ENCODE measurements at places on chromosomes 1 and 21.

DNA sequence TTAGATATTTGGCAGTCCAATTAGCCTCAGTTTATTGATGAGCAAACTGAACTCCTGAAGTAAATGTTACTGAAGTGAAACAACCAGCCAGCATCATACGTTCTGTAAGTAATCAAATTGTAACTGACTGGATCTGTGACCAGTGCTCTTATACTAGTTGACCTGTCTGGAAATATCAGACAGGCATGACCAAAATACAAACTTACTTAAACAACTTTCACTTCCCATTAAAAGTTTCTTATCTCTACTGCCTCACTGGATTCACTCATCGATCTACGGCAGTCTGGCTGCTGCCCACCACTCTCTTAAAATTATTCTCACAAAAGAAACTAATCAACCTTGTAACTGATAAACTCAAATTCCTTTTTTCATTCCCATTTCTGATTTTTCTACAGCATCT is 56.4 kb downstream of the WDR3 start:
- DNase-seq, result no peak

DNA sequence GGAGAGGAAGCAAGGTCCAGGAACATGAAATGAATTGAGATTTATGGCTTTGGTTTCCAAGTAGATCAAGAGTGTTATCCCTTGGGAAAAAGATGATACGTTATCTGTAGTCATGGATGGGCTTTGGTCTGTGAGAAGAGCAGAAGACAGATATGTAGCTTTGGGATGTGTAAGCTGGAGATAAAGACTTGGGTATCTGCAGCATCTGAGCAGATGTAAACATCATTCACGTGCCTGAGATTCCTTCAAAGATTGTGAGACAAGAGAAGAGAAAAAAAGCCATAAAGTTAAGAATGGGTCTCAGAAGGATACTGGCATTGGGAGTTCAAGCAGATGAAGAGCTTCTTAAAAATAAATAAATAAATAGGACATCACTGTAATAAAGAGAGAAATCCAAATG is 217.8 kb downstream of the PTPRC start:
- DNase-seq, result no peak

DNA sequence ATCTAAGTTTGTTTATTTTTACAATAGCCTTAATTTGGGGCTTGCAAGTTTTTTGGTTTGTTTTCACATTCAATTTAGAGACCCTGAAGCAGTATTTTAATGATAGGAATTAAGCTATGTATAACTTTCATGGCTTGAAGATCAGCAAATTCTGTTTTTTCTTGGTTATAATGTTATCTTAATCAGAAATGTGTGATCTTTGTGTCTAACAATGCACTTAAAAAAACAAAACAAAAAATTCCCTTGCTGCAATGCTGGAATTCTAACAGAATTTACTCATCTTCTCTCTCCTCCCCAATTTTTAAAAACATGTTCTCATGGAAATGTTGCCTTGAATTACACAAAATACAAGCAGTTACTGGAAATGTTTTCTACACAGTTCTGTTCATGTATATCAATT is 113.1 kb downstream of the OLFML2B start:
- no peak for DNase-seq

DNA sequence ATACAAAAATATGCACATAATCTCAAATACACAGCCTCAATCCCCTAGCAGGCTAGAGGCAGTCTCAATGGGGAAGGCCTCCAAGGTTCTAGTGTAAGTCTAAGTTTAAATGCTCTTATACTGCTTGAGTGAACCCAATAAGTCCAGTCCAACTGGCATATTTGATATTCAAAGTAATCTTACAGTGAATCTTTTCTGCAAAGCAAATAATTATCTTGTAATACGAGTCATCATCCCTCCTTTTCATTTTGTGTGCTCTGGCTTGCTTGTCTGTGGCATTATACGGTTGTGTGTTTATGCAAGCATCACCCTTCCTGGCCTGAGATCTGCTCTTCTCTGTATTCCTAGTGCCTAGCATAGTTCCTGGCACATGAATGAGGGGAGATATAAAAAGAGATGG is 166.9 kb upstream of the HMGB4 start:
- no peak for DNase-seq

DNA sequence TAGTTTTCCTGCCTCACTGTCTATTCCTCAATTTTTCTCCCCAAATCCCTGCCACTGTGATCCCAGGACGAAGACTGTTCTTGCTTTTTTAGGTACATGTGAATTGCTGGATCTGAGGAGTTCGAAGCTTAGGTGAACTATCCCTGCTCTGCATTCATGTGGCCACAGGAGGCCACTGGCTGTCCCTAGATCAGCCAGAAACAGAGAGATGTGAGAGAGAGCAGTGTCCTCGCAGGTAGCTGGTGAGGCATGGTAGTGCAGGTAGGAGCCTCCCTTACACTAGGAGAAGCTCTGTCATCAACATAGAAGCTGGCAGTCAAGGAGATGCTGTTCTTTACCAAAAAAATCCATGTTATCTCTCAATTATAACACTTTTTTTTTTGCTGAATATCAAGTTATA is 71.5 kb downstream of the USP24 start:
- DNase-seq, result no peak

DNA sequence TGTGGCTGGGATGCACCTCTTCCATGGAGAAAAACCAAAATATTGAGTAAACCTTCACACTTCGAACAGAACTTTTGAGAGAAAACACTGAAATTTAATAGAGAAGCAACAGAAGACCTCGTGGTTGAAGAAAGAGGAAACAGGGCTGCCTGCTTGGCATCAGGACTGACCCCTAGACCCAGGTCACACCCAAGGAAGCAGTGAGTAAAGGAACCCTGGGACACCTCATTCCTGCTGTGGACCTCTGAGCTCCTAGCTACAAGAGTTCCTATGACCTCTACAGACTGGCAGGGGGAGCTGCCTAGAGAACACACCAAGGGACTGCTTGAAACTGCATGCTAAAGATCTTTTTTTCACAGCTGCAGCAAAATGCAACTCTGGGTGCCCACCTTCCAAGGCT is 67.8 kb downstream of the FASLG start:
- DNase-seq, result no peak

- DNase-seq, result no peak
These were observed 958 bp downstream of the DDR2 start for GRCh38 chr1:162633081-162633762.

DNA sequence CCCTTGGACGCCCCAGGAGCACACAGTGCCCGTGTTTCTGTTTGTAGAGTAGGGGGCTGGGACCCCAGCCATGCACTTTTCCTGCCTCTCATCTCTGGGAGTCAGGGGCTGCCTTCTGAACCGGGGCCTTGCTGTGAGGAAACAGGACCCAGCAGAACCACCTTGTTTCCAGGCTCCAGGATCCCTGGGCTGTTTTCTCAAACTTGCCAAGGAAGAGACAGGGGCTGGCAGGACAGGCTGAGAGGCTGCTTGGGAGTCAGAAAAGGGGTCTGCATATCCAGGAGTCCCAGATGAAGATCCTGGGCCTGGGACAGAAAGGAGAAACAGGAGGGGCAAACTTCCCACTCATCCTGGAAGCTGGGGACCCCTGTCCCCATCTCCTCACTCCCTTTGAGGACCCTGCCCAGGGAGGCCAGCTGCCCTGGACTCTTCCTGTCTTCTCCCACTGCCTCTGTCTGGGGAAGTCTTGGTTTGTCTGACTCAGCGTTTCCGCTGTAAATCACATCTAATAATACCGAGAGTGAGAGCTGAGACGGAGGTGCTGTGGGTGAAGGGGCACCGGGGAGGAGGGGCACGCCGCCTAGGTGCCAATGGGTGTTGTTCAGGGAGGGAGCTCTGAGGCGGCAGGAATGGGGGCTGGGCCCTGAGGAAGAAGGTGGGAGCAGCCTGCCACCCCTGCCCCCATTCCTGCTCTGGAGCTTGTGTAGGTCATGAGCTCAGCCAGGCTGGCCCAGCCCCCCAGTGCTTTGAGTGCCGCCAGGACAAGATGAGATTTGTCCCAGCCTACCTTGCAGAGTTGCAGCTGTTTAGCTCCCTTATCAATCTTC is 16.7 kb downstream of the POU3F1 start:
- DNase-seq, result no peak

DNA sequence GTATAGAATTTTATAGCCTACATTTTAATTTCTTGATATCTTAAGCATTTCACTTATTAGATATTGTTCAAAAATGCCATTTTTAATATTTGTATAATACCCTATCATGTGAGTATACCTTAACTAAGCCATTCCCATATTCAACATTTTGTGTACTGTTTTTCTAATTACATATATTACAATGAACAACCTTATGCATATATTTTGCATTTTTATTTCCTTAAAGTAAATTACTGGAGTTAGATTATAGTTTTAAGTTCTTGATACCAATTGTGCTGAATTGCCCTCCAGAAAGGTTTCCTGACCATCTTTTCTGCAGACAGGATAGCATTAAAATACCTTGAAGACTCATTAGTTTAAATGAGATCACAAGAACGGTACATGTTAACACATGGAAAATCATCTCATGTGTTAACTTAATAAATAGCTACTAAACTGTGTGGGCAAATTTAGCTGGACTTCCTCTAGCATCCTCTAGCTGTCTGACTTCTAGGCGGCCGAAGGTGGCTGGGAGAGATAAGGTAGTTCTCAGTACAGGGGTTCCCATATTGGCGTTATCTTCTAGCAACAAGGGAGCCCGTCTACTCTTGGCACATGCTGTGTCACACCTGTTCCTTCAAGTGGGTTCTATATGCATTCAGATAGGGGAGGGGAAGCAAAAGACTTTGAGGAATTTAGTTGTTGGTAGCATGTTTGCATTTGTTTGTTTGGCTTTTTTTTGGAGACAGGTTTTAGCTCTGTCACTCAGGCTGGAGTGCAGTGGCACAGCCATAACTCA is 8.9 kb downstream of the DCLRE1B start:
- no peak for DNase-seq

DNA sequence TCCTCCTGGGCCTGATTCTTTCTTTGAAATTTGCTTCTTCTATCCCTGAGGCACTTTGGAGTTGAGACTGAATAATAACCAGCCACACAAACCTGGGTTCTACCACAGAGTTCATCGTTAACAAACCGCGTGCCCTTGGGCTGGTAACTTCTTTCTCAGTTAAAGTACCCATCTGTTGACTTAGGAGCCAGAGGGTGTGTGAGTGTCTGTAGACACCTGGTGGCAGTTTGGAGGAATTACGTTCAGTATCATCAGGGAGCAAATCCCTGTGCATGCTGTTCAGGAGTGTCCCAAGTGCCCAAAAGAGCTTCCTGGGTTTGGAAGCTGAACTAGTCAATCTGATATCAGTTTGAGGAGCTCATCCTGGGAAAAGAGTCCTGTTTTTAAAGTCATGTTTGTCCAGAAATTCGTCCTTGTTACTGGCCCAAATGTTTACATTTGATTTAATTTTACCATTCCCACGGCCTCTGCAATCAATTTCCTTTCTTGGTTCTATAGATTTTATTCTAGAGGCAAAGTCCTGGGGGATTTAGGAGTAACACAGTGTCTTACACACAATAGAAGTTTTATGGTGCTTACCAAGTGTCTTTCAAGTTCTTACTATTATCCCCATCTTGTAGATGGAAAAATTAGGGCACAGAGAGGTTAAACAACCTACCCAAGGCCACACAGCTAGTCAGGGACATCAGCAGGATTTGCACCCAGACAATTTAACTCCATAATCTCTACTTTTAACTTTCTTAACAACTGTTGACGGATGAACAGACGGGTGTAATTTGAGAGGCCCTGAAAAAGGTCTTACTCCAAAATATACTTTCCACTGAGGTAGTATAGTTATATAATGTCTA is 26.7 kb upstream of the RPTN start:
- no peak for DNase-seq

DNA sequence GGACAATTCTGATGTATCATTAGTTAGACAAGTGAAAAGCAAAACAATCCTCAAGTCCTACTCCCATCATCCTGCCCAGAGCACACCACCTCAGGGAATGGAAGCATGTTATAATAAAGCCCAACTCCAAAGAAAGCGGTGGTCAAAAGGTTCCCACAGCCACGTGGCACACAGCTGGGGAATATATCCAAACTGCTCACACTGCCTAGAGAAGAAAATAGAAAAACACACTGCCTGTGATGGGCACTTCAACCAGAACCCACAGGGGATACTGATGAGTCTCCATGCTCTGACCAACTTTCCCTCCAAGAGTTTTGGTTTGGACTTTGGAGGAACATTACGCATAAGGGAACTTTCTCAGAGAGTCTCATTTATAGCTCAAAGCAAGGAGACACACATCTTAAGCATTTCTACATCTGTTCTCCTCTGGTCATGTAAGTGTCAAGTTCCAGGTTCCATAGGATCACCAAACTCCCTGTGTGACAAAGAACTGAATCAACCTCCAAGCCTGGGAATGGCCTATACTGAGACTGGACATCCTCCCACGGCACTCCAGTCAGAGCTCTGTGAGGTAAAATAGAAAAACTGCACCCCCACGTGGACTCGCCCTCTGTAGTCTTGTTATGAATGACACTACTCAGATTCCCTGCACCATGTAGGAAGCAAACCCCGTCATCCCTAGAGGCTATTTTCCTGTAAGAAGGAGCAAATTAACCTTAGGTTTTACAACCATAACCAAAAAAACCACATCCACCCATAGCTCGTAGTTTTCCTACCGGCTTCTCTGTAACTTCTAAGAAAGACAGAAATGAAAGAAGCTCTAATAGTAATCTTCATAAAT is 12.2 kb downstream of the DSTYK start:
- no peak for DNase-seq

GRCh38 chr1:27868556-27868931 is 3.8 kb upstream of the THEMIS2 start:
- DNase-seq, result no peak

DNA sequence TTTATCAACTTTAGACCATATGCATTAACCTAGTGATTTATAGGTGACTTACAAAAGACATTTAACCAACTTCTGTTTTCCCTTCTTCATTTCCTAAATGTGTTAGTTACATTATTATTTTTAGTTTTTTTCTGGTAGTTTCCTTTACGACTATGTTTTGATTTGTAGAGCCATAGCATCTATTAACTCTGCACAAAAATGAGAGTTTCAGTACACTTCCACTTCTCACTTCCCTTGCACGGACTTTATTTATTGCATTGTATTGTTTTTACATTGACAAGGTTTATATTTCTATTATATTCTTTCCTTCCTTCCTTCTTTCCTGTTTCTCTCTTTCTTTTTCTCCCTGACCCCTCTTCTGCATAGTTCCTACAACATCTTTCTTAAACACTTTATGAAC is 14.7 kb downstream of the PKN2 start:
- DNase-seq, result no peak

DNA sequence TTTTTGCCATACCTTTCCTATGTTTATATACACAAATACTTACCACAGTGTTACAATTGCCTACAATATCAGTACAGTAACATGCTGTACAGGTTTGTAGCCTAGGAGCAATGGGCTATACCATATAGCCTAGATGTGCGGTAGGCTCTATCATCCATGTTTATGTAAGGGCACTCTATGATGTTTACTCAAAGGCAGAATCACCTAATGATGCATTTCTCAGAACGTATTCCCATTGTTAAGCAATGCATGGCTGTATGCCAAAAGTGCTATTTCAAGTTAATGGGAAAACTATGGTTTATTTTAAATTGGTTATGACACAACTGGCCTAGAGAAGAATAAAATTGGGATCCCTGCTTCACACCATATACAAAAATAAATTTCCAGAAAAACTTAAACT is 36.9 kb upstream of the DISP1 start:
- no peak for DNase-seq

GRCh38 chr1:4101459-4102161 is 201.5 kb upstream of the C1orf174 start:
- DNase-seq, result no peak

All from non-pigmented ciliary epithelial cell (primary cell).